ENCODE measurements at places on chromosomes 2 and 18.

DNA sequence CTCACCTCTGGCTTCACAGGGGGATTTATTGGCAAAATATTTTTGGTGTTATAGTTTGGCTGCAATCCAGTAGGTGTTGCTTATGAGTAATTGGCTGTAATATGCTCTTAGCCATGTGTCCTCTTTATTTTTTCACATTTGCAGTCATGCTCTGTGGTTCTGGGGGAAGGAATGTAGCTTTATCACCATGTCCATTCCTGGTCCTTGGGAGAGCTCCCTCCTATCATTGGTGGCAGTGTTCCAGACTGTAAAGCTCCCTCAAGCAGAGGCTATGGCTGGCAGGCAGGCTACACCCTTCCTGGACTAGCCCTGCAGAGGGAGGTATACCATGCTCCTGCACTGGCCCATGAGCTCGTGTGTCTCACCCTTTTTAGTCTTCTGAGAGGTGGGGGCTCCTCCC is 120.0 kb upstream of the FSIP2 start:
- no peak for DNase-seq

DNA sequence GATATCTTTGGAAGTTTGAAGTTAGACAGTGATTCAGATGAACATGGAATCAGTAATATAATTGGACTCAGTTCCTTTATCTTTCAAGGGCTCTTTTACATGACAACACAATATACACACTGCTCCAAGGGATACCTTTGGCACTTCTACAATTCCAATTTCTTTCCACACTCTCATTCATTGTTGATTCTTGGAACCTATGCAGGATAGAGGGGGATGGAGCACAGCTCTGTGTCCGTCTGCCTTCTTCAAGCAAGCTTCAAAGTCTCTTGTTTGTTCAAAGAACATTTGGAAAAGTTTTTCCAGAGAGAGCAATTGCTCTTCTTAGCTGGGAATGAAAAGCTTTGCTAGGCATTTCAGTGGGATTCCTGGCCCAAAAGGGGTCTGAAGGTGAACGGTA is 276.2 kb upstream of the ZEB2 start:
- no peak for DNase-seq

- no peak for DNase-seq
Measured at GRCh38 chr2:127032621-127033020, 74.3 kb downstream of the BIN1 start.

DNA sequence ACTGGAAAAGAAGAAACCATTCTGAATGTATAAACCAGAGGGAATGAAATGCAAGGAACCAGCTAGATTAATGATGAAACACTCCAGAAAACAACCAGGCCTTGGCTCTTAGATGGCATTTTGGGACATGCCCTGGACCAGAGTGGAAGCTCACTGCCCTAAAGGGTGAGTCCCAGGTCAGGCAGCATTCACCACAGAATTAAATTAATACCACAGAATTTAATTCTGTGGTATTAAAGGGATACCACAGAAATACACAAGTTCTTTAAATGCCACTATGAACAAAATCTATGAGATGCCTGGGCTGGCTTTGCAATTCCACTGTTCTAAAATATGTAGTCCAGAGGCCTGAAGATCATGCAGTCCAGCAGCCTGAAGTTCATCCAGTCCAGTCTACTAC is 122.3 kb upstream of the KYNU start:
- no peak for DNase-seq

- DNase-seq: no peak
Measured at GRCh38 chr18:10374636-10375293, 79.7 kb upstream of the APCDD1 start.

DNA sequence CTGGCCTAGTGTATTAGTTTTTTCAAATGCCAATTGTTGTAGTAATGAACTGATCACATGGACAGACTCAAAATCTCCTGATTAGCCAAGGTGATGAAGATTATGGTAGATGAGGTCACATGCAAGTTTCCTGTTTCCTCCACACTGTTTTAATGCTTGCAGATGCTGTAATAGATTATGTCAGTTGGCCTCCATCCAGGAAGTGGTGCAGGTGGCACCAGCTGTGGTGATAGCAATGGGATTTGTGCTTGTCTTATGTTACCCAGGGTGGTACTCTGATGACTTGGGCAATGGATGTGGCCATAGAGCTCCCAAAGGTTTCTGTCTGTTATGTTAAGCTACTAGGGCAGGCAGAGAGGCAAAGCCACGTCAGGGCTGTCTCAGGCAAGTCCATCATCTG is 332.9 kb upstream of the DDX18 start:
- no peak for DNase-seq

DNA sequence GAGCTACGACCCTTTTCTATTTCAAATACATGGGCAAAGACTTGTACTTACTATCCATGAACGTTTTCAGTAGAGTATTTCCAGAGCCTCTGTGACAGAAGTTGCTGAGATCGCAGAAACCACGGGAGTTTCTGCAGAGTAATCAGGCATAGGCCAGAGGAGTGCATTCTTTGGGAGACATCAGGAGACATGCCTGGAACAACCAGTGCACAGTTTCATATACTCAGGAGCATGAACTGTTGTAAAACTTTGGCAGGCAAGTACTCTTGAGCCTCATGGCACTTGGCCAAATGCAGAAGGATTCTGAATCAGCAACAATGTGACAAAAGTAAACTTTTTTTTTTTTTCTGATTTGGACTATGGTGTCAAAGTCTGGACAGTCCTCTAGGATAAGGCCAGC is 307.1 kb downstream of the GRB14 start:
- no peak for DNase-seq

DNA sequence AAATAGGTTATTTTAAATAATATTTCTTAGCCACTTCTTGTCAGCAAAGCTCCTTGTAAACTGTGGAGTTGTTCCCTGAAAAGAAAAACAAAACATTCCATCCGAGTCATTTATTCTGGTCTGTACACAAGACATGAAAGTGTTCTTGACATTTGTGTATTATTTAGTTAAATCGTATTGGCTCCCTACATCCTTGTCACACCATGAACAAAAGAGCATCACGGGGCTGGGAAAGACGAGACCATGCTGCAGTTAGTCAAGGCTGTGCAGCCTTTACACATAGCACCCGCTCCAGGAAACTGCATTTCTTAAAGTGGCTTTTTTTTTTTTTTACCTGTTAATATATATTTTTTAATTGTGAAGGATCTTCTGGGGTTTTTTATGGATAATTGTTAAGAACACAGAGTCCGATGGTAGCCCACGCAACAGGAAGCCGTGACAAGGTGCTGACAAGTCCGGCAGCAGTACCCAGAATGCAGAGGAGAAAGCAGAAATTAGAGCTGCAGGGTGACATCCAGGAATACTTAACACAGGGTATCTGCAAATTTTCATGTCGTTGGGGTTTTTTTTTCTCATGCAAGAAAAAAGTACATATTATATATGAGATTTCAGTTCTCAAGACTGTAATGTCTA is 588.4 kb downstream of the ARHGAP15 start:
- no peak for DNase-seq

- no peak for DNase-seq
Measured at GRCh38 chr2:173079973-173080860, 4.6 kb downstream of the MAP3K20 start.

DNA sequence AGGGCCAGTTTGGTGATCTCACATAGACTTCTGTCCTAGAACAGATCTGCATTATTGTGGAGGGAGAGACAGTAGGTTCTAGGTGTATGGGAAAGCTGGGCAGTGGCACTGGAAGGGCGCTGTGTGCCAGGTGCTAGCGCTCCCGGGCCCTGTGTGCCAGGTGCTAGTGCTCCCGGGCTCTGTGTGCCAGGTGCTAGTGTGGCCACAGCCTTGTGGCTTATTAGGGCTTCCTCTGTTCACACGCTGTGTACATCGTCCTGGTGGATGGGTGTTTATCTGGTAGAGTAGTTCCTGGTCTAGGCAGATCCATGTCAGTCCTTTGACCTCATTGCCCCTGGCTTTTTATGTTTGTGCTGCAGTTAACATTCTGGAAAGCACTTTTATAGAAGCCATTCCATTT is 263.4 kb downstream of the AGAP1 start:
- no peak for DNase-seq

- no peak for DNase-seq
Measured at GRCh38 chr18:5389356-5389755, 93.8 kb upstream of the ZBTB14 start.

- no peak for DNase-seq
Measured at GRCh38 chr2:88885679-88886416, 194.4 kb downstream of the RPIA start.

GRCh38 chr2:173101687-173102086 is 26.0 kb downstream of the MAP3K20 start:
- no peak for DNase-seq

- DNase-seq: no peak
Measured at GRCh38 chr2:70340761-70341476, 39.1 kb upstream of the FAM136A start.

DNA sequence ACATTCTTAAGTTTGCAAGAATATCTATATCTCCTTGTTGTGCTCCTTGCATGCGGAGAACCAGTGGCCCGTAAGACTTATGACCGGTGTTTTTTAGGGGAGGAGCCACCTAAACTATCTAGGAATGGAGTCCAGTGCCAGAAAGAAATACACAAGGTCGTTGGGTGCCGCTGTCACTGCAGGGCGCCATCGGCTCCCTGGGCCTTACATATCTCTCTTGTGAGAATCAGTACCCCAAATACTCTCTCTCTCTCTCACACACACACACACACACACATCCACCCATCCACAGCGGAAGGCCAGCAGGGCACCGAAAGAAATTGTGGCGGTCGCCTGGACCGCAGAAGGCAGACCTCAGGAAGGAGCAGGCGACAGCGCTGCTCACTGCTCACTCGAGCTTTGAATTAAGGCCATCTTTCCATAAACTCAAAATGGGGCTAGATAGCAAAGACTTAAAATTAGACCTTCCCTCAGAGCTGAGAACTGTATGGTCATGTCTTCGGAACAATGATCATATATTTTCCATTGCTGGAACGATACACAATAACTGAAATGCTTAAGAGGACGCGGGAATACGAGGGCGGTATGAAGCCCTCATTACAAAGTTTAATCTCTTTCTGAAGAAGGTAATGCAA is 10.4 kb downstream of the NR4A2 start:
- DNase-seq: no peak

- no peak for DNase-seq
Measured at GRCh38 chr2:207274530-207275189, 108.9 kb upstream of the KLF7 start.

- DNase-seq: no peak
Measured at GRCh38 chr2:71682341-71682740, 229.0 kb downstream of the DYSF start.

- no peak for DNase-seq
Measured at GRCh38 chr18:13372531-13372951, 154.0 kb downstream of the LDLRAD4 start.

DNA sequence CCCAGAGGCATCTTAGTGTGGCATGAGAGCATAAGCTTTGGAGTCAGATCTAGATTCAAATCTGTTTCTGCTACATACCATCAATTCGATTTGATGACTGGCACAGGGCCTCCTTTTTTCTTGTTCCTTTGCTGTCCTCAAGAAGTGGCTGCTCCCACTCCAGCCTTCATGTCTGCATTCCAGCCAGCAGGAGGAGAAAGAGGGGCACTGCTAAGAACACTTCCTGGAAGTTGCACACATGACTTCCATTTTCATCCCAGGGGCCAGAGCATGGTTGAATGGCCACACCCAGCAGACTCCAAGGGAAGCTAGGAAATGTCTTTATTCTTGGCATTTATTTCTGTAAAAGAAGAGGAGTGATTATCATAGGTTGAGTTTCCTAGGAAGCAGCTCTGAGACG is 50.4 kb downstream of the EML6 start:
- no peak for DNase-seq

- no peak for DNase-seq
Measured at GRCh38 chr2:20702563-20702962, 35.6 kb downstream of the GDF7 start.

DNA sequence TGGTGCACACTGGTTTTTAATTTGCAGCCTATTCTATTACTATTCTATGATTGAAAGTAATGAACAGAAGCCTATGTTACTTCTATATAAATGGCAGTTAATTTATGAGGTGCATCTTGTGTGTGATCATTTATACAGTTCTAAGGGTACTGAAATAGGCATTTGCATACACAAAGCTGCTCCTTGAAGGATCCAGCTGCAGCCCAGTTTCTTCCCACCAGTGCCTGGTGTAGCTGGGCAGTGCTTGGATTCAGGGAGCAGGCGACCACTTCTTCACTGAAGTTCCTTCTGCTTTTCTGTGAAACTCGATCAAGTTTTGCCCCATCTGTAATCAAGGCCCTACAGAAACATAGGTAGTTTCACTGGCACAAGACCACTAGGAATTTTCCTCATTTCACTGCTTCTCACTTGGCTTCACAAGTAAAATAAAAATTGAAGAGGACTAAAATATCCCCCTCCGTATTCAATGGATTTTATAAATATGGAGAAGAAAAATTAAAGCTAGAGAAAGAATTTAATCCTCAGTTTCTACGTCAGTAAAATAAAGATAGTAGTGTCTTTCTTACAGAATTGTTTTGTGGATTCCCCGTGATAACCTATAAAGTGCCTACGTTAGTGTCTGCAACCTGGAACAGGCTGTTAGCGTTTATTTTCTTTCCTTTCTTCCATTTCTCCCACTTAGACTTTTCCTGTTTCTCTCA is 1.7 kb upstream of the LPIN2 start:
- DNase-seq: no peak

GRCh38 chr2:85468704-85469349 is 50.3 kb downstream of the SH2D6 start:
- no peak for DNase-seq

DNA sequence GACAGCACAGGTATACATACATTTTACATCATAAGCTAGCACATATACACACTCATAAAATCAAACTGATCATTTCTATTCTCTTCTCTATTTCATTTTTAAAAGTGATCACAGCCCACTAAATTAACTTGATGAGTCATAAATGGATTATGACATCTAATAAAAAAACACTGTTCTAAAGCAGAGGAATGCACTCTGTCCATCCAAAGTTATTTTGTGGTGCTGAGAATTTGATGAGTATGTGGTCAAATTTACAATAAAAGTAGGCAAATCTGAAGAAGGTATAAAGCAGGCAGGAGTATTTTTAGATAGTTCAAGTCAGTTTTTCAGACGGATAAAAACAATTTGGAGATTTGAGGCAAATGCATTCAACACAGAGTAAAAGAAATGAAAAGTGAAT is 104.4 kb downstream of the NOL4 start:
- no peak for DNase-seq

DNA sequence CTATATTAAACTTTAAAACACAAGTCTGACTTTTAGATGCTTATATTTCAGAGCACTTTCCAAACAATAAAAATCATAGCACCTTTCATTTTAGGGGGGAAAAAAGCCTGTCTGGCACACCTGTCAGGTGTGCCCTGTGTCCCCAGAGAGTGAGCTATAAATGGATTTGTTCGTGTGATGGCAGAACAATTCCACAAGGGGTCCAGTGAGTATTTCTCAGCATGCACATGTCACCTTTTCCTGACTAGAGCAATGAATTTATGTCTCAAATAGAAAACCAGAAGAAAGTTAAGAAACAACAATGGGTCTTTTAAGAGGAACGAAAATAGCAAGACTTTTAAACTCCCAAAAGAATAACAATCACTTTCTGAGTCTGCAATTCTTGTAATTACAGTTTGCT is 55.9 kb downstream of the ACVR1C start:
- DNase-seq: no peak

GRCh38 chr2:227827143-227827542 is 13.5 kb downstream of the CCL20 start:
- no peak for DNase-seq

Data from stimulated activated CD4-positive, alpha-beta T cell treated with anti-CD3 and anti-CD28 coated beads, Interleukin-15, amount 100 ng/mL, for 1 hour (primary cell).